ENCODE measurements at places on chromosomes 13 and 19. TPM values are rescaled to one million over a fixed set of nuclear protein-coding genes. Genes with fewer than 3 reads are reported as not detected.

The INSL3 gene
- total RNA-seq = not detected

DNA sequence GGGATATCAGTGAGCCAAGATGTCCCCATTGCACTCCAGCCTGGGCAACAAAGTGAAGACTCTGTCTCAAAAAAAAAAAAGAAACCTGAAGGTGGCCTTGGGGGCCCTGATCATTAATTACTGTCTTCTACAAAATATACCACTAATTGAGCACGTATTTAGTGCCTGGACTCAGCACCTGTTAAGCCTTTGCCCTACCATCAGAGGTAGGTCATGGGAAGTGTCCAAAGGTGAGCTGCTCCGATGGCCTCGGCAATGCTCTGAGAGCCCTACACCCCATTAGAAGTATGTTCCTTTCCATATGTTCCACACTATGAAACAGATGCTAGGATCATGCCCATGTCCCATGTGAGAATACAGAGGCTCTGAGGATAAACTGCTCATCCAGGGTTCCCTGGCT, 20.9 kb downstream of the NOSIP start:
- no peak for DNase-seq

DNA sequence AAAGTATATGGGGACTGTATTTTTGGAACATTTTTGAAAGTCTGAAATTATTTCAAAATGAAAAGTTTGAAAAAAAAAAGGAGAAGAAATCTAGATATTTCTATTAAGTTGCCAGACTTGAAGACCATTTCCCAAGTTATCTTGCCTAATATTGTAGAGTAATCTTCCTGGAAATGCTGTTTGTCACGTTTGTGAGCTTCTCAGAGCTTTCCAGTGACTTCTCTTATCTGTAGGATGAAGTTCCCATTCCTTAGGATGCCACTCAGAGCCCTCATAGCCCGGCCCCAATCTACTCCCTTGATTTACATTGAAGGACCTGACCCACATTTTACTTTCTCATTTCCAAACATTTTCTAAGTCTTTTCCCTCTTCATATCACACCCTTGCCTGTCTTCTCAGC, 23.6 kb downstream of the CEACAM8 start:
- DNase-seq = no peak

- DNase-seq = no peak
Measured at GRCh38 chr19:501646-502045, 5.4 kb downstream of the MADCAM1 start.

GRCh38 chr13:103805771-103806170, 739.6 kb upstream of the SLC10A2 start:
- no peak for DNase-seq

The TMEM147 gene
- total RNA-seq = 204 TPM

GRCh38 chr13:65959305-65959704, 1270.8 kb downstream of the PCDH9 start:
- no peak for DNase-seq

The TMC4 gene
- not detected for total RNA-seq

DNA sequence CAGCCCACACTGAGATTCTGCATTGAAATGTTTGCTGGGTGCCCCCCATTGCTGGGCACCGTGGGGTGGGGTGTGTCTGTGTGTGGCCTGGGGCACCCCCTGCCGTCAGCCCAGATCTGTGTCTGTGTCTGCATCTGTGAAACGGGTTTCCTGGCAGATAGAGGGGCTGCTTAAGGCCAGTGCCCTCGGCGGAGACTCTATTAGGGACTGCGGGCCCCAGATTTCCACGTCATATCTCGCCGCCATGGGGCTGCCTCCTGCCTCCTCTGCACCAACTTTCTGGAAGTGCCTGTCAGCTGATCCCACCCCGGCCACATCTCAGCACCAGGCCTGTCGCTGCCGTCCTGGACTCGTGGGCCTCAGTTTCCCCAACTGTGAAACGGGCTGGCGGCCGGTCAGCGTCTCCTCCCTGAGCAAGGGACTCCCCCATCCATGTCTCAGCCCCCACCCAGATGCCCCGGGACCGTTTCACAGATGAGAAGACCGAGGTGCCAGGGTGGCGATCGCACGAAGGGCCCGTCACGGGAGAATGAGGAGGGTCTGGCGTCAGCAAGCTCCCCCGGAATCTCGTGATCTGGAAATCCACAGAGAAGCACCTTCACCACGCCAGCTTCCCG, 21.4 kb downstream of the ARID3A start:
- DNase-seq = no peak

The PSG2 gene
- total RNA-seq = 0.19 TPM

GRCh38 chr13:102033857-102034331, 368.0 kb downstream of the FGF14 start:
- no peak for DNase-seq

The FFAR3 gene
- total RNA-seq = not detected

DNA sequence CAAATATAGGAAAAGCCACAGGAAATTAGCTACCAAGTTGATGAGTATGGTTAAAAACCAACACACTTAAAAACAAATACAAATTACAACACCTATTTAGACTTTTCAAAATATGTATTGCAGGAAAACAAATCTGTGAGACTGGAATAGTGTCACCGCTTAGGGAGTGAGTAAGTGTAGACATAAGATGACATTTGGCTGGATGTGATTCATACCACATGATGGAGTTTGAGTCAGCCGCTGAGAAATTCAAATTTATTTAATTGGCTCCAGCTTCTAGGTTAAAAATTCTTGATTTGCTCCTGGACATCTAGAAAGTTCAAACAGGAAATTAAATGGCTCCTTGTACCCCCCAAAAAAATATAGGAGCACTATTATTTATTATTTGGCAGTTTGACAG, 531.7 kb downstream of the SLITRK1 start:
- DNase-seq = peak; percentile 56

DNA sequence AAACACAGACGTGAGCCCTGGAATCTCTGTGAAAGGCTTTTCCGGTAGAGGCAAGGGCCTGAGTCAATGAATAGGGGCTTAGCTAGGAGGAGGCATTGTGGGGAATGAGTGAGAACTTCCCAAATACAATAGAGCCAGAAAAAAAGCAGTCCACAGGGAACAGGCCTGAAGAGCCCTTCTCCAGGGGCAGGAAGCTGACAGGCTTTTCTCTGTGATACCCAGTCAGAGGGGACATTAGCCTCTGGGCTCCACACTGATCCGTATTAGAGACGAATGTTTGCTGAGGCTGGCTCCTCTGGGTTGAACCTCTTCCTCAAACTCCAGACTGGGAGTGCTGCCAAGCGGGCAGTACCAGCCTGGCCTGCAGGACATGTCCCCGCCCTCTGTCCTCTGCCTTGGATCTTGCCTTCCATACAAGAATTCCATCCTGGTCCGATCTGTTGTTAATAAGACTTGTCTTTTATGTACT, 2.3 kb downstream of the DHRS12 start:
- DNase-seq = peak; percentile 48

- DNase-seq = no peak
Measured at GRCh38 chr19:48127561-48127960, 16.9 kb upstream of the PLA2G4C start.

The MED16 gene
- 17.2 TPM for total RNA-seq

GRCh38 chr19:54506079-54506478, 3.4 kb downstream of the LAIR2 start:
- DNase-seq = no peak

The RNF225 gene
- total RNA-seq = not detected

DNA sequence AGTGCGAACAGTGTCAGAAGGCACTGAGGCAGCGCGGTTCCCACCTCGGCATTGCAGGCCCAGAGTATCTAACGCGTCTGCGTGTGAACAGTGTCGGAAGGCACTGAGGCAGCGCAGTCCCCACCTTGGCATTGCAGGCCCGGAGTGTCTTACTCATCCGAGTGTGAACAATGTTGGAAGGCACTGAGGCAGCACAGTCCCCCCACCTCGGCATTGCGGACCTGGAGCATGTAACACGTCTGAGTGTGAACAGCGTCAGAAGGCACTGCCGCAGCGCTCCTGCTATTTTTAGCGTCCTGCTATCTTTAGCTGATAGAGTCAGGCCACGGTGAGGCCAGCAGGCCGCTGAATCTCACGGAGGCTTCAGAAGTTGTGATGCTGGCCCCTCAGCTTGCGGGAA, 39.6 kb downstream of the ATP11A start:
- DNase-seq = no peak

DNA sequence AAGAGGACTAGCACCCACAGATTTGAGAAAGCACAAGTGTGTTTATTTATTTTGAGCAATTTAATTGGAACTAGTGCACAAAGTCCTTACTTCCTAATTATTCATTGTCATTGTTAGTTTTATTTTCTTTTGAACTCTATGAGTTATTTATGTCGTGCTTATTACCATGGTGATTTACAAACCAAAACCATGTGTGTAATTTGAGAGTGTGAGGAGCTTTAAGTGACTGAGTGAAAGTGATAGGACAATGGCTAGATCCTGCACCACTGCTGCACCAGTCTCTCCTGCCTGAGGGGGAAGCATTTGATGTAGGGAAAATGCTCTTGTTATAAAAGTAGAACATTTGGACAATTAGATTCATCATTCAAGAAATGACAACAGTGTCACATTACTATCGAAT, 172.3 kb upstream of the KLF12 start:
- DNase-seq = no peak

DNA sequence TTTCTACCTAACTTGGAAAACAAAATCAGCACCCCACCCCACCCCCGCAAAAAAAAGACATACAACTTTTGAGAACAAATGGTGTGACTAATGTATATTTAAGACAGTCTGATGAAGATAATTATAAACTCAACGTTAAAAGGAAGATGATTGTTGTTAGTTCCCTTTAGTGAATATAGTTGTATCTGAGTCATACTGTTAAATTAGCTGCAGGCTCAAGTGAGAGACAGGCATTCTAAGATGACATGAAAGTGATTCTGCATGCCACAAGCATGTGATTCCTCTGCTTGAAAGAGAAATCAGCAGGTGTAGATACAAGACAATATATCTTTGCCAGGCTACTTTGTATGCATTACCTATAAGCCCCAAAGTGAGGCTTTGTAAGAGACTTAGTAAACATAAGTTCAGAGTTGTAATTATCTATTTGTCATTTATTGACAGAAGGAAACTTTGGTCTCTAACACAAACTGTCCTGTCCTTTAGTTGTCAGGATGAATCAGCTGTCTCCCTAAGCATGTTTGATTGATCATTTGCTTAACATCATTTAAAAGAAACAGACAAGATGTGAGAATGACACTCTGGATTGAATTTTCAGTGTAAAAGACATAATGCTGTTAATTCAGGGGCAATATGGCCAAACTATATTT, 319.4 kb upstream of the HTR2A start:
- DNase-seq = peak; percentile 71

DNA sequence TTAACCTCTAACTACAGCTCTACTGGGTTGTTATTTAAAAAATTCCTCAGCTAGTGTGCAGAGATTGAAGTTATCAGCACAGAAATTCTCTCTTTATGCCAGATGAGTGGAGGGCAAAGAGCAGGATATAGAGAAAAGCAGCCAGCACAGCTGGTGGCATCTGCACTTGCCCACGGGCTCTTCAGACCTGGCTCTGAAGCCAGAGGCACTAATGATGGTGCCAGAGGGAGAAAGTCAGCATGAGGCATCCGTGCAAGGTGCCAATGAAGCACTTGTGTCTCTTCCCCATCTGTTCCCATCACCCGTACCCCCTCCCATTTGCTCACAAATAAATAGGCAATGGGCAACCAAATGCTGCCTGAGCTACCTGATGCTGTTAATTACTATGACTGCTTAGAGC, 138.9 kb downstream of the OLFM4 start:
- no peak for DNase-seq

DNA sequence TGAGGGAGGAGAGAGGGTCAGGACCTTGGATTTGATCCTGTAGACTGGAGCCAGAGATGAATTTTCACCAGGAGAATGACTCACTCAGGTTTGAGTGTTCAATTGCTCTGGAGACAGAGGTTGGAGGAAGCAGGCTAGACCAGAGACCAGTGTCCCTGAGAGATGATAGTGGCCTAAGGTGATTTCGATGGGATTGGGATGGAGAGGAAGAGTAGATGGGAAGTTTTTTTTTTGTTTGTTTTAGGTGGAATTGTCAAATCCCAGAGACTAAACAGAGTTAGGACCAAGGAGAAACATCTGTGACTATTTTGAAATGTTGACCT, 2.3 kb downstream of the CEBPG start:
- DNase-seq = peak; percentile 53

The MYO9B gene
- total RNA-seq = 43.8 TPM

The CCDC169 gene
- total RNA-seq = 7.0 TPM

DNA sequence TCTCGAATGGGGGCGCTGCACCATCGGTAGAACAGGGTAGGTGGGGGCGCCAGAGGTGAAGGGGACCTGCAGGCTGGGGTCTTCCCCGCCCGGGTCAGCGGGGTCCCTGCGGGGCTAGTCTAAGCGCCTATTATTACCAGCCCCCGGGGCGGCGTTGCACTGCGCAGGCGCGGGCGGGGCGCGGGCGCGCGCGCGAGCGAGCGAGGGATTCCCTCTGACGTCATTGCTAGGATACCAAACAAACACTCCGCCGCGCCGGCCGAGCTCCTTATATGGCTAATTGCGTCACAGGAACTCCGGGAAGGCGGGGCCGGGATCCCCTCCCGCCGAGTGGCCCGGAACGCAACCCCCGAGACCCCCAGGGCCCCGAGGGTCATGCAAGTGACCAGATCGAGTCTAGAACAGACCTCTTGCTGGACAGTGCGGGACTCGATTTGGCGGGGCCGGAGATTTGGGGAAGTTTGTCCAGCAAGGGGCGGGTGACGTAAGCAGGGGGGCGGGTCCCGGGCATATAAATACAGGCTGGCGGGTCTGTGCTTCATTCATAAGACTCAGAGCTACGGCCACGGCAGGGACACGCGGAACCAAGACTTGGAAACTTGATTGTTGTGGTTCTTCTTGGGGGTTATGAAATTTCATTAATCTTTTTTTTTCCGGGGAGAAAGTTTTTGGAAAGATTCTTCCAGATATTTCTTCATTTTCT, at the start of gene FOSB:
FOSB (plus strand) TSS at position 541 of the 703 bp plus-strand sequence. CDS start 591 bp downstream, outside the sequence.
- DNase-seq = peak; percentile 77

The METTL21C gene
- not detected for total RNA-seq

DNA sequence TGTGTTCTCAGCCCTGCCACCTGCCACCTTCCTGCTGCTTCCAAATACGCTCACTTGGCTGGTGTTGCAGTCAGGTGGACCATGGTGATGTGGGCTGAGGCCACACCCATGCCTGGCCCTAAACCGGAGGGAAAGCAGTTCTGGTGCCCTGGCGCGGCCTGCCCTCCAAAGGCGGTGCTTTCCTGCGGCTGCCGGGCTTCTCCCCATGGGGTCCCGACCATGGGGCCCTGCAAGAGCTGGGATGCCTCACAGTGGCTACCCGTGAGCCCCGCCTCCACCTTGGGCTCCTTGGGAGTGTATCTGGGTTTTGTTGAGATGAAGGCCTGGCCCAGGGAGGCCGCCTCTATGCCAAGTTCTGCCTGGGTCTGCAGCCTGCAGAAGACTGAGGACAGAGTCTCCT, 73.7 kb downstream of the ERICH6B start:
- no peak for DNase-seq

The PLPP2 gene
- 203 TPM for total RNA-seq

Data from A172 (cell line).